ENCODE measurements at places on chromosomes 1 and 21. TPM values are rescaled to one million over a fixed set of nuclear protein-coding genes. Genes with fewer than 3 reads are reported as not detected.

TNFRSF4 gene
- total RNA-seq = 1.5 TPM

DNA sequence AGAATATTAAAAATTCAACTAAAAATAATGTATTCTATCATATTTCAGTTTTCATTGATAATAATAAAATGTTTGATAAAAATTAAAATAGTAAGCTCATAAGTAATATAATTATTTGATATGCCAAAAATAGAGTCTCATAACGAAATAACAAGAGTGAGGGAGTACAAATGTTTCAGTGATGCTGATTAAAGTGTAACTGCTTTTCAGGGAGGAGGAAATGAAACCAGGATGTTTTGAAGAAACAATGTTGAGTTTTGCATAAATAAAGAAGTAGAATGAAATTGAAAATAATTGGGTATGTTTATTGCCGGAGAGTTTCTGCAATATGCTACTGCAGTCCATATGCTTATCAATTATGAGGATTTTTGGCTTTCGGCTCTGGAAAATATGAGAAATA is 1159.8 kb upstream of the ADGRL2 start:
- no peak for DNase-seq

GRCh38 chr1:172144445-172145061 is 275.9 kb upstream of the C1orf105 start:
- peak; percentile 72 for DNase-seq

GRCh38 chr1:218164930-218165700 is 120.0 kb upstream of the RRP15 start:
- peak; percentile 11 for DNase-seq

DNA sequence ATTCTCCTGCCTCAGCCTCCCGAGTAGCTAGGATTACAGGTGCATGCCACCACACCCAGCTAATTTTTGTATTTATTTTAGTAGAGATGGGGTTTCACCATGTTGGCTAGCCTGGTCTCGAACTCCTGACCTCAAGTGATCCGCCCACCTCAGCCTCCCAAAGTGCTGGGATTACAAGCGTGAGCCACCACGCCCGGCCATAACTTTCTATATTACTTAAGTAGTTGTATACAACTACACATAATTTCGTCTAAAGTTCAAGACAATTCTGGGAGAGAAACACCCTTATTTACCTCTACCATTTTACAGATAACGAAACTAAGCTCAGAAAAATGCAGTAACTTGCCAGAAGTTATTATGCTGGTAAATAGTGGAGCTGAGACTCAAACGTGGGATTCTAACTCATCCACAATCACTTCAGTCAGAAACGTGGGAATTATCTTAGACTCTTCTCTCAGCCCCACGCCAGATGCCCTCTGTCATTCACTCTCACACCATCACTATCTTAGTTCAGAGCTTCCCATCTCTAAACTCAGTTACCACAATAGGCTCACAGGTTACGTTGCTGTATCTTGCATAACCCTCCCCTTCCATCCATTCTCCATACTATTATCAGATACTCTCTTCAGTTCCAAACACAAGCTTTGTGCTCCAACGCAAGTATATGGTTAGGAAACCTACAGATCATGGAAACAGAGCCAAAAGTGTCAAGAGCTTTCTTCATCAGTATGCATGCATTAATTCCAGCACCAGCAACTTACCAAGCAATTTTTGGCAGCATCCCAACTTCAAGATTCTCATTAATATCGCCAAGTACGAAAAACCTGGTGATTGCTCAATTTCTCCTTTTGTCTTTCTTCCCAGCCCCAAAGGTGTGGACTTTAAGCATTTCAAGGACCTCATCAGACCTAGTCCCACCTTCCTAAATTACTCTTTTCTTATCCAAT is 69.3 kb downstream of the RERE start:
- DNase-seq = no peak

Measured in lung microvascular endothelial cell (primary cell).